ENCODE measurements at places on chromosomes 12 and 14. TPM values are rescaled to one million over a fixed set of nuclear protein-coding genes. Genes with fewer than 3 reads are reported as not detected.

KRT74 gene
- not detected for total RNA-seq

TUBA1A gene
- total RNA-seq = 1,342 TPM

RNU6-7 gene
- total RNA-seq = not detected

SAMD15 gene
- total RNA-seq = 3.6 TPM

GPRC5A gene
- 17.9 TPM for total RNA-seq

Data from placental pericyte (primary cell).